ENCODE measurements at places on chromosomes 12 and 14.

- no peak for DNase-seq
These were observed 156.9 kb downstream of the DPF3 start for GRCh38 chr14:72736786-72737559.

DNA sequence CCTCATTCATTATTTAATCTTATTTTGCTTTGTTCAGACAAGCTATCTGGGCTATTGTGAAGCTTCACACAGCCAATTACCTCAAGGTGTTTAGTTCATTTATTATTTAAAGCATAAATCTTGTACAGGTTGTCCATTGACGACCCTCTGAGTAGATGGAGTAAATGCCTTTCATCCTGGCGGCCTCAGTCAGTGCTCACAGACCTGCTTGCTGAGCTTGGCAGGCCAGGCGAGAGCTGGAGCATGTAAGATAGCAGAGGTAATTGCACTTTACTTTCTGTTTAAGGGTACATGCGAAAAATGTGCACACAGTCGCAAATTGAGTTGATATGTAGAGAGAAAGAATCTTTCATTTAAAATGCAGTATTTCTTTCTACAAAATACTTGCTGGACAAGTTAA lies 224.4 kb downstream of the NPAS3 start:
- DNase-seq: no peak

GRCh38 chr12:68631227-68631626 lies 20.5 kb downstream of the RAP1B start:
- no peak for DNase-seq

GRCh38 chr12:86230516-86231146 lies 25.6 kb downstream of the MGAT4C start:
- DNase-seq: no peak

GRCh38 chr12:6555018-6555691 lies 687 bp downstream of the IFFO1 start:
- no peak for DNase-seq

DNA sequence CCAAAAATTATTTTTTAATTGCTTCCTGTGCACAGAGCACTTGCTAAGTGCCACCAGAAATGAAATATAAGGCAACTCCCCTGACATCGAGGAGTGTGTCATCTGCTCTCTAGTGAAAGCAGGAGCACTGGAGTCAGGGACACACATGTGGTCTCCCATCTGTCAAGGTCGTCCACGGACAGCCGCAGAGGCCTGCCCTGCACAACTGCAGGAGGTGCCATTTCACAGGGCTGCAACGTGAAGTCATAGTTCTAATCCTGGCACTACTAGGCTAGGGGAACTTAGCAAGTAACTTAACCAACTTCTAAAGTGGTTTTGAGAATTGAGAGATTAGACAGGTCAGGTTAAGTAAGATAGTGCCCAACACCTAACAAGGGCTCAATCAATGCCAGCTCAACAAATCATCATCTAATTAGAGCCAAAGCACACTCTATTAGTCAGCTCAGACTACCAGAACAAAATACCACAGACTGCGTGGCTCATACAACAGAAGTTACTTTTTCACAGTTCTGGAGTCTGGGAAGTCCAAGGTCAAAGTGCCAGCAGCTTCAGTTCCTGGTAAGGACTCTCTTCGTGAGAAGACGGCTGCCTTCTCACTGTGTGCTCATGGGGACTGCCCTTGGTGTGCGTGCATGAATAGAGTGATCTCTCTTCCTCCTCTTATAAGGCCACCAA lies 30.7 kb downstream of the FOXN3 start:
- DNase-seq: no peak

- DNase-seq: no peak
These were observed 8.0 kb downstream of the PXMP2 start for GRCh38 chr12:132695431-132695830.

DNA sequence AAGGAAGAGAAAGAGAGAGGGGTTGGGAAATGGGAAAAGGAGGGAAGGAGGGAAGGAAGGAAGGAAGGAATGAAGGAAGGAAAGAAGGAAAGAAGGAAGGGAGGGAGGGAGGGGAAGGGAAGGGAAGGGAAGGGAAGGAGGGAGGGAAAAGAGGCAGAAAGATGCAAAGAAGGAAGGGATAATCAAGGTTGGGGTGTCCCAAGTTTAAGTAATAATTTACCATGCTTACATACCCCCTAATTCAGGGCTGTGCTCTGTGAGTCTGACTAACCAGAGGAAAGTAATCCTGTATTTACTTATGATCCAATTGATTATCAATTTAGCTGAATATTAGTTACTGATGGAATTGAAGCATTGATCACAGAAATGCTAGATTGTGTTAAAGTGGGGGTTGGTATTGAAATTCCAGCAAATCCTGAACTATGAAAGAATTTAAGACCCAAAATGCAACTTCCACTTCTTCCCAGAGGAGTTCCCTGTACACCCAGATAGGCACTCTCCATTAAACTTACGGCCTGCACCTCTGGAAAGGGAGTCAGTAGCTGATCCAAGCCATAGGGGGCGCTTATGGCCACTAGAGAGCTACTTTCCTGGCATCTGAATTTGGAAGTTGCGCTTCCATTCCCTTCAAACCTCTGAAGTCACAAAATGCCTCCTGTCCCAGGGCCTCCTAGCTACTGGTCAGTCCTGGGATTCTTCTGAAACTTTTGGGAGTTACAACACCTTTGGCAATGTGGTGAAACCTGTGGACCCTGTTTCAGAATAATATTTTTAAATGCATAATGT lies 162.7 kb upstream of the PWP1 start:
- DNase-seq: no peak

- DNase-seq: peak; percentile 54
These were observed 13.1 kb upstream of the CHD4 start for GRCh38 chr12:6620137-6620884.

DNA sequence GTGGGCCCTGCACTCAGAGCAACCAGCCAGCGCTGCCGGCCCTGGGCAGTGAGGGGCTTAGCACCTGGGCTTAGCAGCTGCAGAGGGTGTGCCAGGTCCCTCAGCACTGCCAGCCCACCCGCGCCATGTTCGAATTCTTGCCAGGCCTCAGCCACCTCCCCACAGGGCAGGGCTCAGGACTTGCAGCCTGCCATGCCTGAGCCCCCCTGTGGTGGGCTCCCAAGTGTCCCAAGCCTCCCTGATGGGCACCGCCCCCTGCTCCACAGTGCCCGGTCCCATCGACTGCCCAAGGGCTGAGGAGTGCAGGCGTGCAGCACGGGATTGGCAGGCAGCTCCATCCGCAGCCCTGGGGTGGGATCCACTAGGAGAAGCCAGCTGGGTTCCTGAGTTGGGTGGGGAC lies 98.0 kb upstream of the NID2 start:
- no peak for DNase-seq

- no peak for DNase-seq
These were observed 699 bp downstream of the MGAT2 start for GRCh38 chr14:49621114-49621881.

- no peak for DNase-seq
These were observed 16.1 kb downstream of the FGD6 start for GRCh38 chr12:95201056-95201670.

- no peak for DNase-seq
These were observed 202.7 kb downstream of the RASSF9 start for GRCh38 chr12:85633491-85633890.

- no peak for DNase-seq
These were observed 41.6 kb downstream of the LRRC74A start for GRCh38 chr14:76867516-76868453.

DNA sequence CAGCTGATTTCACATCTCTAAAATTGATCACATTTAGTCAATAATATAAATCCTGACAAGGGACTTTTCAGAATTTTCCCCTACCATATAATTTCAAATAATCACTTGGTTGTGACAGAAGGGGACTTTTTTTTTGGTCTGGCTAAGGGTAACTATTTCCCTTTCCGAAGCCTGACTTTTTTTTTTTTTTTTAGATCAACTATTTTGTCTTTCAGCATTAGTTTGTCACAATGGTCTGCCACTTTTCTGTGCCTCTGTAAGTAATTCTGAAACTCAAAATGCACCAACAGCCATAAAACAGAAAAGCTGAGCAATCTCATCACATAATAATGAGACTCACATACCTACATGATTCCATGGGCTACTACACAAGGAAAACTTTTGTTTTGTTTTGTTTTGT lies 266.4 kb downstream of the SSPN start:
- no peak for DNase-seq

DNA sequence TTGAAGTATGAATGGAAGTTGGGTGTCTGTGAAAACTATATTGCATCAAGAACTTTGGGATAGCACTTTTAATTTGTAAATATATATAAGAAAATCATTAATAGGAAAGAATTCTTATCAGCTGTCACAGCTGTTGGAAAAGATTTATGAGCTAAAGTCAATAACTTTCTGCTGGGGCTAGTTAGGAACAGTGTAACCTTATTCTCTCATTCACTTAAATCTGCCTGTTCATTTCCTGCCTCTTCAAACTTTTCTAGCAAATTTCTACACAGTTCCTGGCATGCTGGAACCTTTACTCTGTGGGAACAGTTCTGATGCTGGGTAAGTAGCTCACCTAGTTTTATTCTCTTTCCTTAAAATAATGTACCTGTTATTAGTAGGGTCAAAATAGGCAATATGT lies 109.9 kb downstream of the SCN8A start:
- no peak for DNase-seq

GRCh38 chr12:105222284-105222655 lies 13.7 kb downstream of the APPL2 start:
- DNase-seq: no peak

DNA sequence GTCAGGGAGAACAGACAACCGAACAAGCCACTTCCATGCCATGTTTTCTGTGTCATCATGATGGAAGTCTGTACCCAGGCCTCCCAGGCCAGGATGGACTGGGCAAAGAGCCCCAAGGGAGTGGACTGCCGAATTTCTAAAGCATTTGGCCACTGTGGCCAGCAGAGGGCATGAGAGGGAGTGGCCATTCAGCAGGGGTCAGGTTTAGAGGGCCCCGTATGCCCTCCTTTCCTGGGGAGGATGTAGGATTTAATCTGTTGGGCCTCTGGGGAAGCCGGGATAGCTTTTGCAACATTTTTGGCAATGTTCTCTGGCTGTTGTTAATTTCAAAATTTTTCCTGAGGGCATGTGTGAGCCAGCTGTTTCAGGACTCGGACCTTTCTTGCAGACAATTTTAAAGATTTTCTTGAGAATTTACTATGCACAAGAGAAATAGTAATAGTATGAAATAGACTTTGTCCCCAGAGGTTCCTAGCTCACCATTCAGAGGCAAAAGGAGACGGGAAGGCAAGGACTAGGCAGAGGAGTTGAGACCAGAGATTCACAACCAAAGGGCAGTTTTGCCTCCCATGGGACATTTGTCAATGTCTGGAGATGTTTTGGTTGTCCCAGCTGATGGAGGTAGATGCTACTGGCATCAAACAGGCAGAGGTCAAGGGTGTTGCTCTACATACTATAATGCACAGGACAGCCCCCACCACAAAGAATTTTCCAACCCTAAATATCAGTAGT lies 18.0 kb downstream of the ACACB start:
- no peak for DNase-seq

DNA sequence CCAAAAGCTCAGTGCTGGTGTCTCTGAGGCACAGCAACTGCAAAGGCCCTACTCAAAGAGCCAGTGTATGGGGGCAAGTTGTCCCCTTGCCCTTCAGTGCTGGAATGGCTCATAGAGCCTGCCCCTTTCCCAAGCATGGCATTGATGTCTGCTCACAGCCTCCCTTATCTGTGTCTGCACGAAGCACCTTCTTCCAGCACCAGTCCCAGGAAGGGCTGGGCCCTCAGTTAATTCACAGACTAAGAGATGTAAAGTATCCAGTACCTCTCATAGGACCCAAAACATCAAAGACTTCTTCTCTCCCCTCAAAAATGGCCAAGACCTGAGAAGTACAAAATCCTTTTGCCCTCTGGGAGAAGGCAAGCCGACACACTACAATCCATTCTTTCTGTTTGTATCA lies 1.6 kb upstream of the CMAS start:
- no peak for DNase-seq

- no peak for DNase-seq
These were observed 12.4 kb downstream of the BEST3 start for GRCh38 chr12:69686731-69687130.

GRCh38 chr12:12791756-12792369 lies 6.4 kb downstream of the APOLD1 start:
- no peak for DNase-seq

- no peak for DNase-seq
These were observed 6.7 kb downstream of the SDS start for GRCh38 chr12:113396828-113397496.

GRCh38 chr12:54350743-54351142 lies 13.5 kb downstream of the GPR84 start:
- no peak for DNase-seq

- DNase-seq: no peak
These were observed 93.6 kb upstream of the CCDC91 start for GRCh38 chr12:28096649-28097048.

- DNase-seq: no peak
These were observed 28.9 kb downstream of the GSG1 start for GRCh38 chr12:13074396-13075117.

DNA sequence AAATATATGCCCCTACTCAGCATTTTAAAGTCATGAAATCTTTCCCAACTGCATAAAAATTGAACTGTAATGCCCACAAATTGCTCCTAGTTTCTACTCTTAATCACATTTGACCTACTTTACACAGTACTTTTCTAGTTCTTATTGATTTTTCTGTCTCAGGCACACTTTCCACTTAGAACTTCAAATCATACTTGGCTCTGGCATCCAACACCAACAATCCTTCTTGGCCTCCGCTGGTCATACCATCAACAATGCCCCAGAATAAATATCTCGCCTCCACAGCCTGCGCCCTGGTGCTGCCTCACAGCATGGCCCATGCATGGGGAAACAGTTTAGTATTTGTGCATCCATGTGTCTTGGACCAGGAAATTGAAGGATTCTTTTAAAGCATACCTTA lies 107.5 kb upstream of the SYT10 start:
- no peak for DNase-seq

DNA sequence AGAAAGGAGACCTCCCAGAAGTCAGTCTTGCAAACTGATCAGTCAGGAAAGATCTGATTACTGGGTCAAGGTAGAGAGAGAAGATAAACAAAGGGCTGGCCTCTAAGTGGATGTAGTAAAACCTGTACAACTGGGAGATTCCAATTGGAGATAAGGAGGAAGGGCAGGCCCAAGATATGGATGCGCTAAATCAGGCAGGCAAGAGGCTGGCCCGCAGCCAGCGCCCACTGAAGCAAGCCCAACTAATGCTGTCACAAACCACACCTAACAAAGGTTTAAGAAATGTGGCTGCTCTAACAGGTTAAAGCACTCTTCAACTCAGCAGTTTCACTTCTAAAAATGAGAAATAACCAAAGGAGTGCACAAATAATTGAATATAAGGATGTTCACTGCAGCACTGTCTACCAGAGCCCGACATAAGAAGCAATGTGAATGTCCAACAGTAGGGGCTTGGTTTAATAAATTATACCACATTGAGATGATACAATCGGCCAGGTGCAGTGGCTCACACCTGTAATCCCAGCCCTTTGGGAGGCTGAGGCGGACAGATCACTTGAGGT lies 4.7 kb downstream of the GLTP start:
- no peak for DNase-seq

GRCh38 chr12:105499205-105499604 lies 168.7 kb downstream of the C12orf75 start:
- no peak for DNase-seq

All from T-helper 2 cell treated with Interferon-gamma antibody and Interleukin-4, amounts not matched to agents 5 μg/mL and 100 μg/mL, for 36 hours (primary cell).